Stimulated activated CD8-positive, alpha-beta memory T cell treated with anti-CD3 and anti-CD28 coated beads, Interleukin-2, amount 100 ng/mL, for 1 hour (primary cell): ENCODE measurements at places on chromosomes 3 and 15.

GRCh38 chr3:46901591-46902187 is 24.2 kb downstream of the PTH1R start:
- DNase-seq: no peak

DNA sequence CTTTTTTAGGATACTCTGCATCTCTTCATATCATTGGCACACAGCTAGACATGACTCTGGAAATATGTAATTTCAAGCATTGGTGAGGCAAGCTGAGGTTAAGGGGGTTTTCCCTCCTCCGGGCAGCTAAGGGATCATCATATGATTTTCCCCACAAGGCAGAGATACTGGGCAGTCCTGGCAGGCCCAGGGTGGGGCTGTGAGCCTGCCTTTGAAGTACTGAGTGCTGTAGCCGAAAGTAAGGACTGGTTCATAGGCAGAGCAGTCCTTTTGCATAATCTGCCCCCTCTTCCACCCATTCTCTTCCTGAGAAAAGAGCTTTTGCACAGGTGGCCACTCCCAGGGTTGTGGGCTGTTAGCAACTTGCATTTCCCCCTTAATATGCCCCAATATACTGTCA is 168.8 kb upstream of the MANF start:
- no peak for DNase-seq

DNA sequence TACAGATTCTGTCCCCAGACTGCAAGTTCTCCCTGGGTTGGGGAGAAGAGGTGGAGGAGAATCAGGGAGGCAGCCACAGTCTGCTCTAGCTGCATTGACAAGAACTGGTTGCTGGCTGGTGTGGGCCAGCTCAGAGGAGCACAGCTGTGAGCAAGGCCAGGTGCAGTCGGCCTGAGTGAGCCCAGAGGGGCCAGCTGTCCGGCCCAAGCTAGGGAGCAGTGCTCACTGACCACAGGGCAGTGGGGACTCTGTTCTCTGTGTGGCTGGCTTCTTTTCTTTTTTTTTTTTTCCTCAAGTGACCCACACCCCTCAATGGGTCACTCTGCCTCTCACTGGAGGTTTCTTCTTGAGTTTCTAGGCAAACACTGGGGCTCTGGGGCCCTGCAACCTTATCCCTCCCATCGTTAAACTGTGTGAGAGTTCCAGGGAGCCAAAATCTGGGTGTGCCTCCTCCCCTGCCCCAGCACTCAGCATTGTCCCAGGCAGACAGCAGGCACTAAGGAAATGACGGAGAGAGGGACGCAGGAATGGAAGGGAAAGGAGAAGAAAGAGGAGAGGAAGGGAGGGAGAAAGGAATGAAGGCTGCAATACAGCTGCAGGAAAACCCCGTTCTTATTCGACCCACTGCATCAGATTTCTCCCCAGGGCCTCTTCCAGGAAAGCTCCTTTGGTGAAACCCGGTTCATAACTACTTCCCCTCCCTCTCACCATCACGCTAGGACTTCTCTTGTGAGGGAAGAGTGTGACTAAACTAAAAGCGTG is 37.7 kb upstream of the HES1 start:
- no peak for DNase-seq

DNA sequence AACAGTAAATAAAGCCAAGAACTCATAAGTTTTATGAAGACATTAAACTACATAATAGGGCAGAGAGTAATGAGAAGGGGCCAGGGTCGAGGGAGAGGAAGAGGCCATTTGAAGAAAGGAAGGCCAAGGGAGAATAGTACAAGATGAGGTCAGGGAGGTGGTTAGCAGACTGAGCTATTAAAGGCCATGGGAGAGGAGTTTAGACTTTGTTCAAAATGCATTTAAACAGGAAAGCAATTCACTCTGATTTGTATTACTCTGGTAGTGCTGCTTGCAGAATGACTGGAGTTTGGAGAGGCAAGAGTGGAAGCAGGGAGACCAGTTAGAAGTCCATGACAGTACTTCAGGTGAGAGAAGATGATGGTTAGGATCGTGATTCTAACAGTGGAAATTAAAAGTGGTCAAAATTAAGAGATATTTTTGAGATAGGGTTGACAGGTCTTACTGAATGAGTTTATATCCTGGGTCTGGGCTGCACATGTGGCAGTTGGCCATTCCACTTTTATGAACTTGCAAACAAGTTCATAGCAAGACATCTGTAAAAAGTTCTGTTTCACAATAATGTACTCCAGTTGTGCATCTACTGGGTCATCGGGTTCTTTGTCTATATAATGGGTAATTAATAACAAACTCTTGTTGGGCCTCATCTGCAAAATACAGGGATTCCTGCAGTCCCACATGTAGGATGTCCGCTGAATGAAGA is 16.3 kb downstream of the PPP2R3A start:
- DNase-seq: no peak

- DNase-seq: no peak
Measured at GRCh38 chr3:172134352-172134751, 95.0 kb downstream of the FNDC3B start.

DNA sequence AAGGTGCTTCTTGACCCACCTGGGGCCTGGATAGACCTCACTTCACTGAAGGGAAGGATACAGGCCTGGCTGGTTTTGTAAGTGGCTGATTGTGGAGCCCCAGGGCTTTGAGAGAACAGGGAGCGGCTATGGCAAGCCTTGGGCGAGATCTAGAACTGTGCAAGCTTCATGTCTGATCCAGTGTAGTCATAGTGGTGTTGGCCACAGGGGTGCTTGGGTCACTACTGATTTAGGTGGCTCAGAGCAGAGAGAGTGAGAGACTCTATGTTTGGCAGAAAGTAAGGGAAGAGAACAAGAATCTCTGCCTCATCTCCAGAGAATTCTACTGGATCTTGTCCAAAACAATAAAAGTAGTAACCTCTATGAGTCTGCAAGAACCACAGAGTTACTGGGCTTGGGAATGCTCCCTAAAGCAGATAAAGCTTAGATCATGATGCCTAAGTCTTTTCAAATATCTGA is 394.2 kb upstream of the EPHA3 start:
- DNase-seq: no peak

DNA sequence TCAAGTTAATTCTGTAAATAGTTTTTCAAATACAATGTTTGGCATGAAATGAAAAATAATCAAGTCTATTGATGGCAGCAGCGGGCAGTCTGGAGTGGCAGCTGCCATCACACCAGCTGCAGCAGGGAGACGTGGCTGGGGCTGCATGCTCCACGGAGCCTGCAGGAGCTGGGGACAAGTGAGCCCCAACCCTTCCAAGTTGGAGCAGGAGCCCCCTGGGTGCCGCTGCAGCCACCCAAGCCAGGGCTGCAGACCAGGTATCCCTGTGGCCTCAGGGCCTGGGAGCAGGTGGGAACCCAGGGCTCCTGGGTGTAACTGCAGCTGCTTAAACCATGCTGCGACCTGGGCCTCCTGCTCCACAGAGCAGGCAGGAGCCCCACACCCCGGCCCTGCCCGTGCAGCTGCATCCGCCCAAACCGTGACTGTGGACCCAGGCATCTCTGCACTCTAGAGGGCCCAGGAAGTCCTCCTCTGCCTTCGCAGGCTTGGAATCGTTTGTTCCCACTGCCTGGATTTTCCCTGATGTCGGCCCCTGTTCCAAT is 257.4 kb downstream of the PLOD2 start:
- no peak for DNase-seq
